ENCODE measurements at places on chromosomes 1 and 21.

GRCh38 chr1:1200876-1201810 is 5.2 kb downstream of the TNFRSF18 start:
- DNase-seq: peak; percentile 93

DNA sequence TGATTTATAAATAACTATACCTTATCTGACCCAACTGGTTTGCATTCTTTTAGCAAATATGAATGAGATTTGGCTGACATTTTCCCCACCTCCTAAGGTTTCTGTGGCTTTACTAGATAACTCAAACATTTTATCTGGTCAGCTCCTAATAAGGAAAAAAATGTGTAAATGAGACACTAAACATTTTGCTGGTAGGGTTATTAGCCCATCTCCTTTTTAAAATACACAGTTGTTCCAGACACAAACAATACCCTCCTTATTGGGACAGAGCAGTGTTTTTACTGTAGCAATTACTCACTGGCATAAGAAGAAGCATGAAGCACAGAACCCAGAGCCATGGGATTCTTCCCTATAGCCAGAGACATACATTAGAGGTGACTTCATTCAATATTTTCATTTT is 53.8 kb upstream of the NUF2 start:
- no peak for DNase-seq

DNA sequence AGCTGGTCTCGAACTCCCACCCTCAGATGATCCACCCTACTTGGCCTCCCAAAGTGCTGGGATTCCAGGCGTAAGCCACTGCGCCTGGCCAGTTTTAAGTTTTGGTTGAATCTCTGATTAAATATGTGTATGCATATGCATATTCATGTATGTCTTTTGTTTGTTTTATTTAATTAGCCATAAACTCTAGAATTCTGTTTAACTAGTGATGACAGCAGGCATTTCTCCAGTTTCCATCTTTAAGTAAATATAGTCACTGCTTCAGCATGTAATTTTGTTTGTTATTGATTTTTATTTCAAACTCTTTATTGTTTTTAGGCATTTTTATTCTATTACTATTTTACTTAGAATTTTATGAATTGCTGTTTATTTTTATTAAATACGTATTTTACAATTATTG is 58.0 kb downstream of the NUF2 start:
- no peak for DNase-seq

GRCh38 chr1:119745034-119745433 is 23.7 kb downstream of the HMGCS2 start:
- DNase-seq: no peak
